ENCODE measurements at places on chromosomes 2 and 18.

DNA sequence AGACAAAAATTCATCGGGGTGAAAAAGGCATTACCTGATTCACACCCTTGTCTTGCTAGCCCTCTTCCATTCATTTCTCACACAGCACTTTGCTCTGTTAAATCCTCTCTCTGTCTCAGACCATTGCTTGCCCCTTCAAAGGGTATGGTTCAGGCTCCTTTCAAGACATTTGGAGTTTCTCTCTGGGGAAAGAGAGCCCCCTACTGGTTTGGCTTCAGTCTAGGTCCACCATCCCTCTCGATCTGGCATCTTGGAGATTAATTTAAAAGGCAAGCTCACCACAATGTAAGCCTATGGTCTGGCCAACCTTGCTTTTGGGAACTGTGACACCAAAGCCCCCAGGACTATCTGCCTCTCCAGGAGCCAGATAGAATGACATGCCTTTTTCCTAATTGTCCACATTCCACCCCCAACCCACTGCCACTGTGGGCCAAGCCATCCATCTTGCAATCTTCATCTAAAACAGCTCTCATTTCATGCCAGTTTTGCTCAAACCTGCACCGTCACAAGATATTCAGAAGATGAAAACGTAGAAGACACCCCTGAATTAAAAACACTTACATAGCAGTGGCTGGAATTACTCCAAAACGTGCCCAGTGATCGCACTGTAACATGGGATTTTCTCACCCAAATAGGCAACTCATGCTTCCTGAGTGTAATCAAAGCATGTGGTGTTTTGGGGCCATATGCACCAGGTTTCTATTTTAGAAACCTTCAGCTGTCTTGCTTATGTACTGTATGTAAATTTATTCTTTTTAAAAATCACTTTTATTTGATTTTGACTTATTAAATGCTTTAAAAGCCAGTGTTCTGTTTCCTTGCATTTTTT, 93.9 kb downstream of the FARSB start:
- DNase-seq, result no peak

- no peak for DNase-seq
Measured at GRCh38 chr2:207765547-207765946, 4.2 kb downstream of the FZD5 start.

GRCh38 chr2:205531072-205531471, 151.2 kb upstream of the NRP2 start:
- no peak for DNase-seq

DNA sequence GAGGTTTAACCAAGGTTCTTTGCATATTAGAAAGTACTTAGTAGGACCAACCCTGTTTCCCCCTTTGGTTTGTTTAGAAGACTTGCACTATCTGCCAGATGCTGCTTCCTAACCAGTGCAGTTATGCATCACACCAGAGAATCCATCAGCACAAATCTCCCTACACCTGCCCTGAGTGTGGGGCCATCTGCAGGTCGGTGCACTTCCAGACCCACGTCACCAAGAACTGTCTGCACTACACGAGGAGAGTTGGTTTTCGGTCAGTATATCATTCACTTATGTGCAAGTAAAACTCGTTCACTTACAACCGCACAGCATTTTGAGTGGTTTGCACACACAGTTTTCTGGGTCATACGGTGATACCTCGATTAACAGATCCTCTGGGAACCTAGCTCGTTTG, 69.7 kb downstream of the ZNF532 start:
- no peak for DNase-seq

All from NCI-H2081 treated with DMSO at 0.1 percent for 48 hours (cell line).